Activated T-cell treated with anti-CD3 and anti-CD28 coated beads, Interleukin-2, amount 50 U/mL, for 72 hours (primary cell): ENCODE measurements at places on chromosomes 7 and 10. TPM values are rescaled to one million over a fixed set of nuclear protein-coding genes. Genes with fewer than 3 reads are reported as not detected.

DNA sequence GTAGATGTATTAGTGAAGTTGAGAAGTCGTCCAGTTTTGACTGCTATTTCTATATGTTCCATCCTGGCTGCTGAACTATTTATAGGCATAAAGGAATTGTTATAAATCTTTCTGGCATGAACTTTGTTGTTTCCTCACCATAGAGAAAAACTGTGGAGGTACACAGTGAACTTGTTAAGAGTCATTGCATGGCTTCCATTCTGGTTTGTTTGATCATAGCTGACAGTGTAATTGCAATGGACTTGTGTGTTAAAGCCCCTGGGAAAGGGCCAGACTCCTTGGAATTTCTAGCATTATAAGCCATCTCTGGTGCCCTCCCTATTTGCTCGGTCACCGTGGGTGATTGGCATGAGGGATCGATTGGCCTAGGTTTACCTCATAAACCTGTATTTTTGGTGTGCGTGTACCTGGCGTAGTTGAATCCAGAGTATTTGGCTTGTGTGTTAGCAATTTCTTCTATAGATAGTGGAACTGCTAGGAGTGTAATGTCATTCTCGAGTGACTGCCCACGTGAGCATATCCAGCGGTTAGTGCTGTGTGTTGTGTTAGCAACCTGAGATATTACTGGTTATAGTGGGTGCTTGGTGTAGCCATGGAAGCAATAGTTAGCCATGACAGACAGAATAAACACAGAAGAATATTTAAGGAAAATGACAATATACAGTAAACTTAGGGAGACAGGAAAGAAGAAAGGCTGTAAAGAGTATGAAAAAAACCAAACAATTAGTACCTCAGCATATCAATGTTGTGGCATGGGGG is 5.9 kb upstream of the SYPL1 start:
- DNase-seq: no peak

GRCh38 chr10:112298581-112298980 is 15.4 kb downstream of the TECTB start:
- no peak for DNase-seq

DNA sequence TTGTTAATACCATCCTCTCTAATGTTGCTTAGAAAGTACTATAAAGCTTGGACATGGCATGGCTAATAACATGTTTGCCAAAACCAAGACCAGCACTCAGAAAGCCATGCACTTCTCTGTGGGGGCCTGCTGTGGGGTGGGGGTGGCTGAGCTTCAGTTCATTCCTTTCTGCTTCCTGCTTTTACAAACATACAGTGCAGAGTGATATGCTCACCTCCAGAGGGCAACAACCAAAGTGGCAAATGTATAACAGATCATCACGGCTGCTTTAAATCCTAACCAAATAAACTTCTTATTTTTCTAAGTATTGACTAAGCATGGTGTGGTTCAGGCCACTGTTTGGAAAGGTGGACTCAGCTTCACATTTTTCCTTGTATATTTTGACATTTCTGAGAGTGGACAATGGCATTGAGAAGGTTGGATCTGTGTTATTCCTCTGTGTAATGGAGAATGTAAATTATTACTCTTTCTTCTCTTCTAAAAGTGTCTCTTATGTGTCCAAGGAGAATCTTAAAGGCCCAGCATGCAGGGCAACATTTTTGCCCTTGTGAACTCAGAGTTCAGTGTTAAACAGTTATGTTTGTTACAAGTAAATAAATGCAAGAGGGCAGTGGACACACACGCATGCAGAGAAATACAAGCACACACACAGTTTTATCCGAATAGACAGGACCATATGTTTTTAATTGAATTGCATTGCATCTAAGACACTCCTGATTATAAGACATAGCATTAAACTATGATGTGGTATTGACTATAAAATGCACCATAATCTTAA is 186.1 kb downstream of the HERPUD2 start:
- no peak for DNase-seq

GRCh38 chr7:138625084-138625848 is 75.9 kb downstream of the SVOPL start:
- no peak for DNase-seq

UBN2 gene
- total RNA-seq: 18.8 TPM

VWA2 gene
- not detected for total RNA-seq
